ENCODE measurements at places on chromosomes 12 and 14.

DNA sequence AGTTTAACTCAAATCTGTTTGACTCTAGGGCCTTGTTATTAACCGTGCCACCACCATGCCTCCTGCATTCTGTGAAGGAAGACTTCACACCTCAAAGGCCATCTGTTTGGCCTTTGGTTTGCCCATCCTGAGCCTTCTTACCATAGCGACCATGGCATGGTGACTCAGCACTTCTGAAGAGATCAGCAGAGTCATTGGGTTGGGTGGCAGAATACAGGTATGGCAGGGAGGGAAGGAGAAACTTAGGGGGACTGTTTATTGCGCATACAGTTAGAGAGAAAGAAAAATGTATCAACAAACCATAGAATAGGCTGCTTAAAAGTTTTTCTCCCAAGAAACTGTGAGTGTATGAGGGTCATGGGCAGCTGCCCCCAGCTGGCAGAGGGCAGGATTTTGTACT lies 49.2 kb downstream of the DAD1 start:
- H3K4me3 ChIP-seq, result no peak overlapping the region
- no peak for DNase-seq
- H3K27me3 ChIP-seq, result no peaks in the 10 kb centered on the region
- no peaks in the 10 kb centered on the region for H3K36me3 ChIP-seq

GRCh38 chr12:62860501-62861411 lies 74.2 kb downstream of the PPM1H start:
- H3K4me1 ChIP-seq, result peaks cover 9% of the 10 kb centered on the region
- no peak overlapping the region for H3K4me3 ChIP-seq
- no peak for DNase-seq
- no peaks in the 10 kb centered on the region for H3K27me3 ChIP-seq
- H3K36me3 ChIP-seq, result no peaks in the 10 kb centered on the region
- H3K27ac ChIP-seq, result no peak overlapping the region

GRCh38 chr14:45133683-45134050 lies 614 bp downstream of the FKBP3 start:
- H3K36me3 ChIP-seq, result peaks cover 6% of the 10 kb centered on the region
- H3K4me3 ChIP-seq, result peak overlapping the region; percentile 86
- DNase-seq, result no peak

GRCh38 chr12:65875640-65876071 lies 51.4 kb downstream of the HMGA2 start:
- H3K27ac ChIP-seq, result no peak overlapping the region
- no peak overlapping the region for H3K4me3 ChIP-seq
- H3K36me3 ChIP-seq, result no peaks in the 10 kb centered on the region
- no peaks in the 10 kb centered on the region for H3K27me3 ChIP-seq
- DNase-seq, result no peak

- no peak overlapping the region for H3K4me3 ChIP-seq
- peaks cover 9% of the 10 kb centered on the region for H3K4me1 ChIP-seq
- DNase-seq, result no peak
These were observed 72.0 kb downstream of the PAPOLA start for GRCh38 chr14:96574171-96574632.

GRCh38 chr14:45381091-45381490 lies 128.1 kb upstream of the MIS18BP1 start:
- H3K36me3 ChIP-seq, result no peaks in the 10 kb centered on the region
- H3K4me3 ChIP-seq, result no peak overlapping the region
- no peak overlapping the region for H3K27ac ChIP-seq
- DNase-seq, result no peak
- no peaks in the 10 kb centered on the region for H3K4me1 ChIP-seq

DNA sequence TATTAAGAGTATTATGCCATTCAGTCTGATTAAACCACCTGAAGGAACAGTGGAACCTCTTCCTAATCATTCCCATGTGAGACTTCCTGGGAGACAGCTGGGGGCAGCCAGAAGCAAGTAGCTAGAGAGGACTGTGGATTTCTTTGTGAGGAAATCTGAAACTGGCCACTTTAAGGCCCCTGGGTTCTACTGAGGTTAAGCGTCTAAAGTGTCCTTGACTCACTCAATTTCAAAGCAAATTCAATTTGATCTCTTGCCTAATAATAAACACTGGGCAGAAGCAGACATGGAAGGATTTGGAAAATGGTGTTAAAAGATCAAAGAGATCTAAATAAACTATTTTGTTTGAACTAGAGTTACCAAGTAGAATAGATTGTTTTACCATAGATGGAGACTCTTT lies 909.9 kb downstream of the NRXN3 start:
- H3K27ac ChIP-seq, result no peak overlapping the region
- H3K36me3 ChIP-seq, result no peaks in the 10 kb centered on the region
- no peaks in the 10 kb centered on the region for H3K4me1 ChIP-seq
- DNase-seq, result no peak
- no peaks in the 10 kb centered on the region for H3K27me3 ChIP-seq

DNA sequence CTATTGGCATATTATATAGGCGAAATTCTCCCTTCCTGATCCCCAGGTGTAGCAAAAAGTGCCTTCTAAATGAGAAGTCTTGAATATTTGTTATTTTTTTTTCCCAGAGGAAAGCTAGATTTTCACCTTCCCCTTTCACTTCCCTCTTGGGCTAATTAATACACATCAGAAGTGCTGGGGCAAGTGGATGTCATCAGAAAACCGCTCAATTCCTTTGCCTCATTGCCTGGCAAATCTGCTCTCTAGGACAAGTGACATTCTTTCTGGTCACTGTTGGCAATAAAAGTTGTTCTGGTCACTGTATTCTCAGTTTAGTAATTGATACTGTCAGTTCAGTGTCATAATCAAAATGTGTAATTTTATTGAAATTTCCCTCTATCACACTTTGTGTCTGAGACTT lies 174.5 kb downstream of the ETNK1 start:
- H3K27ac ChIP-seq, result no peak overlapping the region
- H3K4me3 ChIP-seq, result no peak overlapping the region
- no peaks in the 10 kb centered on the region for H3K36me3 ChIP-seq
- no peaks in the 10 kb centered on the region for H3K27me3 ChIP-seq
- H3K4me1 ChIP-seq, result no peaks in the 10 kb centered on the region
- DNase-seq, result no peak

DNA sequence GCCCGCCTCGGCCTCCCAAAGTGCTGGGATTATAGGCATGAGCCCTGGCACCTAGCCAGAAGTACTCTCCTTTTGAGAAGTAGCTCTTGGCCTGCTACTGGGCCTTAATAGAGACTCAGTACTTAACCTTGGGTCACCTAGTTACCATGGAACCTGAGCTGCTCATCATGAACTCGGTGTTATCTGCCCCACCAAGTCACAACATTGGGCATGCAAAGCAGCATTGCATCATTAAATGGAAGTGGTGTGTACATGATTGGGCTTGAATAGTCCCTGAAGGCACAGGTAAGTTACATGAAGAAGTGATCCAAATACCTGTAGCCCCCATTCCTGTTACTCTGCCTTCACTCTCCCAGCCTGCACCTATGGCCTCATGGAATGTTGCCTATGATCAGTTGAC lies 18.0 kb upstream of the ATF7 start:
- no peaks in the 10 kb centered on the region for H3K27me3 ChIP-seq
- no peak overlapping the region for H3K27ac ChIP-seq
- no peak overlapping the region for H3K4me3 ChIP-seq

DNA sequence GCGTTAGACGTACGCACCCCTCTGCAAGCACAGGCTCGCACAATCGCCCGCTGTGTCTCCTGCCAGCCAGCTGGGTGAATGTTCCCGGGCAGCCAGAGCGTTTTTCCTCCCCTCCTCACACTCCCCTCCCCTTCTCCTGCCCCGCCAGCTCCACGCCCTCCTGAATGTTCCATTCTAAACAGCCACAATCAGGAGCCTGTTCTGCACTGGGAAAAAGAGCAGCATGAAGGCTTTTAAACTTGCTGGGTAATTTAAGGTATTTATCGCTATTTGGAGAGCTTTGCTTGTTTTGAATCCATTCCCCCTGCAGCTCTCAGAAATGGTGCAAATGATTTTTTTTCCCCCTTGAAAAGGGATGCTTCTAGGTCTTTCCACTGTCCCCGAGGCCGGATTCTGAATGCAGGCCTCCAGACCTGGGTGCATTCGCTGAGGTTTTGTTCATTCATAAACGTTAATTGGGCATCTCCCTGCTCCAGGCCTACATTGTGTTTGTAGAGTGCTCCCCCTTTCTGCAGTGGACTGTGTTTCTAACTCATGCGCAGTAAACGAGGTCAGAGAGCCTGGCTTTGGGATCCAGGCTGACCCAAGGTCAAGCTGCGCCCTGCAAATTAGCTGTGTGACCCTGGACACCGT lies 212.5 kb downstream of the CHST11 start:
- no peaks in the 10 kb centered on the region for H3K27me3 ChIP-seq
- peak; percentile 80 for DNase-seq
- peak overlapping the region; percentile 22 for H3K4me3 ChIP-seq
- H3K36me3 ChIP-seq, result no peaks in the 10 kb centered on the region
- peak overlapping the region; percentile 54 for H3K27ac ChIP-seq
- H3K4me1 ChIP-seq, result peaks cover 77% of the 10 kb centered on the region

- H3K27me3 ChIP-seq, result no peaks in the 10 kb centered on the region
- no peaks in the 10 kb centered on the region for H3K4me1 ChIP-seq
- DNase-seq, result peak; percentile 25
- H3K4me3 ChIP-seq, result no peak overlapping the region
- H3K36me3 ChIP-seq, result no peaks in the 10 kb centered on the region
These were observed 31.7 kb downstream of the ANO4 start for GRCh38 chr12:100826323-100826722.

GRCh38 chr14:64714432-64715025 lies 10.3 kb downstream of the PLEKHG3 start:
- H3K27ac ChIP-seq, result peak overlapping the region; percentile 87
- H3K27me3 ChIP-seq, result no peaks in the 10 kb centered on the region
- H3K4me3 ChIP-seq, result no peak overlapping the region
- peaks cover 51% of the 10 kb centered on the region for H3K4me1 ChIP-seq

- no peak overlapping the region for H3K4me3 ChIP-seq
- DNase-seq, result no peak
- H3K36me3 ChIP-seq, result no peaks in the 10 kb centered on the region
- no peaks in the 10 kb centered on the region for H3K27me3 ChIP-seq
- H3K4me1 ChIP-seq, result no peaks in the 10 kb centered on the region
These were observed 475.6 kb upstream of the SOX5 start for GRCh38 chr12:24424889-24425600.
